ENCODE measurements at places on chromosomes 2 and 18. TPM values are rescaled to one million over a fixed set of nuclear protein-coding genes. Genes with fewer than 3 reads are reported as not detected.
A peak's percentile ranks its signal among the peaks of the same experiment; 100 is the strongest.

CCBE1 gene
- total RNA-seq, result 0.36 TPM

HOXD10 gene
- total RNA-seq, result not detected

- peaks cover 60% of the 10 kb centered on the region for H3K4me1 ChIP-seq
- H3K27me3 ChIP-seq, result no peaks in the 10 kb centered on the region
- H3K36me3 ChIP-seq, result peaks cover 8% of the 10 kb centered on the region
- no peak for DNase-seq
- H3K27ac ChIP-seq, result peak overlapping the region; percentile 52
Measured at GRCh38 chr2:30148850-30149249, 2.0 kb downstream of the YPEL5 start.

DNA sequence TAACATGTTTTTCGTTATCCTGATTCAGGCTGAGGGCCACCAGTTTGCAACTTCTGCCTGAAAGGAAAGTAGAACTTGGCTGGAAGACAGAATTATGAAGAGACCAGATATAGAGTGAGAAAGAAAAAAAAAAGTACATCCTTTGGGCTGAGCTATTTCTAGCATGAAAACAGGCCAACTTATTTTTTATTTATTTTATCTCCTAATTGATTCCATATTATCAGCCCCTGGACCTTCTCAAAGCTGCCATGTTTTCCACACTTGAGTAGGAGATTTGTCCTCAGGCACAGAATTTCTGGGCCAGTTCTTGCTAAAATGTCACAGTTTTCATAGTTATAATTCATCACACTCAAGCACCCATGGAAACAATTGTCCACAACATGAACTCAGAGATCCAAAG, 586.8 kb upstream of the CNTNAP5 start:
- no peaks in the 10 kb centered on the region for H3K36me3 ChIP-seq
- H3K4me1 ChIP-seq, result no peaks in the 10 kb centered on the region
- no peak overlapping the region for H3K4me3 ChIP-seq
- no peak overlapping the region for H3K27ac ChIP-seq
- H3K27me3 ChIP-seq, result no peaks in the 10 kb centered on the region
- DNase-seq, result no peak
